Activated CD8-positive, alpha-beta T cell treated with anti-CD3 and anti-CD28 coated beads, Interleukin-2, amount 10 ng/mL, durations not matched to agents 7 days and 5 days (primary cell): ENCODE measurements at places on chromosomes 7 and 10. TPM values are rescaled to one million over a fixed set of nuclear protein-coding genes. Genes with fewer than 3 reads are reported as not detected.
A peak's percentile ranks its signal among the peaks of the same experiment; 100 is the strongest.

Gene PALS2
- total RNA-seq = 20.7 TPM

Gene STAMBPL1
- total RNA-seq = 67.6 TPM

Gene GRID2IP
- total RNA-seq = not detected

DNA sequence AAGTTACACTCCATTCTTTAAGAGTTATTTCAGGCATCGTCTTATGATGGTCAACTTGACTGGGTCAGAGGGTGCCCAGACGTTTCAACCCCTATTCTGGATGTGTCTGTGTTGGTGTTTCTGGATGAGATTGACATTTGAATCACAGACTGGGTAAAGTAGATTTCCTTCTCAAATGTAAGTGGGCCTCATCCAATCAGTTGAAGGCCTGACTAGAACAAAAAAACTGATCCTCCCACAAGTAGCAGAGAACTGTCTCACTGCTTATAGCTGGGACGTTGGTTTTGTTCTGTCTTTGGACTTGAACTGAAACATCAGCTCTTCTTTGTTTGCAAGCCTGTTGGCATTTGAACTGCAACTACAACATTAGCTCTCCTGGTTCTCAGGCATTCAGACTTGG is 76.3 kb upstream of the LYZL1 start:
- peaks cover 5% of the 10 kb centered on the region for H3K27me3 ChIP-seq
- H3K4me1 ChIP-seq = no peaks in the 10 kb centered on the region
- H3K27ac ChIP-seq = no peak overlapping the region

GRCh38 chr10:86876748-86877147 is 80.7 kb downstream of the MMRN2 start:
- DNase-seq = no peak
- no peaks in the 10 kb centered on the region for H3K27me3 ChIP-seq
- no peak overlapping the region for H3K4me3 ChIP-seq
- H3K27ac ChIP-seq = no peak overlapping the region
- peaks cover 10% of the 10 kb centered on the region for H3K4me1 ChIP-seq

GRCh38 chr7:27901028-27901760 is 161.2 kb downstream of the TAX1BP1 start:
- DNase-seq = peak; percentile 65
- H3K4me3 ChIP-seq = peak overlapping the region; percentile 61
- H3K27me3 ChIP-seq = peaks cover 5% of the 10 kb centered on the region
- peaks cover 34% of the 10 kb centered on the region for H3K4me1 ChIP-seq

GRCh38 chr7:148151778-148152177 is 438.8 kb upstream of the C7orf33 start:
- no peaks in the 10 kb centered on the region for H3K27me3 ChIP-seq
- H3K36me3 ChIP-seq = no peaks in the 10 kb centered on the region
- H3K27ac ChIP-seq = no peak overlapping the region
- H3K4me3 ChIP-seq = no peak overlapping the region
- no peak for DNase-seq

DNA sequence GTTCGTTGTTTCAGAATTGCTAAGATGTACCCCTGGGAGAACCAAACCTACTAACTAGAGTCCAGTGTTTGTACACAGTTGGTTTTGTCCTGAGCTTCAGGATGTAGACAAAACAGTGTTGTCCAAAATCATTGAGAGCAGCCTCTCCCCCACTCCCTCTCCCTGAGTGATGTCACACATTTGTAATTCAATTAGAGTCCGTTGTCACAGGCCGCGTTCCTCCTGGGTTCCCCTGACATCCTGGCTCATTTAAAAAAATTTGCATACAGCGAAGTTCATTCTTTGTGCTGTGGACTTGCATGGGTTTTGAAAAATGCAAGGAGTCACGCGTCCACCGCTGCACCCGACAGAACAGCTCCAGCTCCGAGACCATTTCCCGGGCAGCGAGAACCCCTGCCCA is 10.3 kb downstream of the GRIFIN start:
- peaks cover 4% of the 10 kb centered on the region for H3K4me1 ChIP-seq
- no peak overlapping the region for H3K4me3 ChIP-seq

GRCh38 chr7:150524018-150524417 is 9.3 kb downstream of the GIMAP7 start:
- H3K4me3 ChIP-seq = no peak overlapping the region
- peaks cover 42% of the 10 kb centered on the region for H3K4me1 ChIP-seq
- DNase-seq = no peak
- no peak overlapping the region for H3K27ac ChIP-seq

DNA sequence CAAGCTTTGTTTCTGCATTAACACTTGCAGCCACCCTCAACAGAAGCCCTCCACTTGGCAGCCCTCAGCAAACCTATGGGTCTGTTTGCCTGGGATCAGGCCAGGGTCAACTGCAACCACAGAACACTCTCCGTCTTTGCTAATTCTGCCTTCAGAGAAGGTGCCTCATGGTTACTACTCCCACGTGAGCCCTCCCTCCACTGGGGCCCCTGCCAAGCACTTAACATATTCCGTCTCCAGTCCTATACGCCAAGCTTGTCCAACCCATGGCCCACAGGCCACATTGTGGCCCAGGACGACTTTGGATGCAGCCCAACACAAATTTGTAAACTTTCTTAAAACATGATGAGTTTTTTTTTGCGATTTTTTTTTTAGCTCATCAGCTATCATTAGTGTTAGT is 54.7 kb downstream of the HSPA12A start:
- no peak for DNase-seq
- H3K27ac ChIP-seq = no peak overlapping the region
- H3K36me3 ChIP-seq = no peaks in the 10 kb centered on the region
- no peak overlapping the region for H3K4me3 ChIP-seq
